ENCODE measurements at places on chromosomes 5 and 9.

- no peak for DNase-seq
Observed at GRCh38 chr5:156391139-156391538, 64.2 kb downstream of the SGCD start.

- DNase-seq = no peak
Observed at GRCh38 chr5:158856291-158856690, 243.4 kb downstream of the EBF1 start.

DNA sequence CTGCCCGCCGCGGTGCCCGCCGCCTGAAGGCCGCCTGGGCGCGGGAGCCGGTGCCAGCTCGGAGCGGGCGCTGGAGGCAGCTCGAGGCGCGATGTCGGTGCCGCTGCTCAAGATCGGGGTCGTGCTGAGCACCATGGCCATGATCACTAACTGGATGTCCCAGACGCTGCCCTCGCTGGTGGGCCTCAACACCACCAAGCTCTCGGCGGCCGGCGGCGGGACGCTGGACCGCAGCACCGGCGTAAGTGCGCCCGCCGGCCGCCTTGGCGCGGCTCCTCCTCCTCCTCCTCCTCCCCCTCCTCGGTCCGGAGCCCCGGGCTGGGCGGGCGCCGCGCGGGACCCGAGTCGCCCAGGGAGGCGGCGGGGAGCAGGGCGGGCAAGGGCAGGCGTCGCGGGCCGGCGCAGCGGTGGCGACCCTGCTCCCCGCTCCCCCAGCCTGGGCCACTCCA lies 455 bp downstream of the OLFM1 start:
- no peak for DNase-seq

- no peak for DNase-seq
Observed at GRCh38 chr9:135241381-135242048, 154.0 kb downstream of the OLFM1 start.

DNA sequence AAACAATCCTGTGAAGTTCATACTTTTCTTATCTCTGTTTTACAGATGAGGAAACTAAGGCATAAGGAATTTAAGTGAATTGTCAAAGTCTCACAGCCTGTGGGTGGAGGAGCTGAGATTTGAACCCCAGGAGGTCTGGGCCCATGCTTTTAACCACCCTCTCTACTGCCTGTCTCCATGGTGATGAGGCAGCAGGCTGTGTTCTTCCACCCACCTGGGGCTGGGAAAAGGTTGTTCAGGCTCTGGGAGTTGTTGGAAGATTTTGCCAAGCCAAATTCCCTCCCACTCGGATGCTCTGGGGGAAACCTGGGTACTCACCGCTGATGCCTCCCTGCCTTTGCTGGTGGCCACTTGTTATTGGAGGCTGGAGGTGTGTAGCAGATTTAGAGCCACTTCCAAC lies 18.3 kb upstream of the SYNPO start:
- DNase-seq = no peak

DNA sequence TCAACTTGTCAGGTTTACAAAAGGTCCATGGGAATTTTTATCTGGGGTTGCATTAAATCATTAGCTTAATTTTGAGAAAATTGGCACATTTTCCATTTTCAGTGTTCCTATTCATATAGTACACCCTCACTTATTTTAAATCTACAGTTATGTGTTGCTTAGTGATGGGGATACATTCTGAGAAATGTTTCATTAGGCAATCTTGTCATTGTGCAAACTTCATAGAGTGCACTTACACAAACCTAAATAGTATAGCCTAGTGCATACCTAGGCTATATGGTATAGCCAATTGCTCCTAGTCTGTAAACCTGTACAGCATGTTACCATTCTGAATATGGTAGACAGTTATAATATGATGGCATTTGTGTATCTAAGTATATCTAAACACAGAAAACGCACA lies 19.8 kb upstream of the FAM151B start:
- DNase-seq = no peak

Data from CD4-positive, alpha-beta T cell treated with Interleukin-12 subunit alpha and Interleukin-12 subunit beta, for 1 hour (primary cell).